Occipital lobe (tissue), 3 donors: ENCODE measurements at places on chromosomes 12 and 14. TPM values are rescaled to one million over a fixed set of nuclear protein-coding genes. Genes with fewer than 3 reads are reported as not detected.

Gene BAG5
- 46.6 TPM for total RNA-seq

- peak; percentile 67 for DNase-seq
These were observed 98.3 kb downstream of the LRRC74A start for GRCh38 chr14:76924371-76925096.

DNA sequence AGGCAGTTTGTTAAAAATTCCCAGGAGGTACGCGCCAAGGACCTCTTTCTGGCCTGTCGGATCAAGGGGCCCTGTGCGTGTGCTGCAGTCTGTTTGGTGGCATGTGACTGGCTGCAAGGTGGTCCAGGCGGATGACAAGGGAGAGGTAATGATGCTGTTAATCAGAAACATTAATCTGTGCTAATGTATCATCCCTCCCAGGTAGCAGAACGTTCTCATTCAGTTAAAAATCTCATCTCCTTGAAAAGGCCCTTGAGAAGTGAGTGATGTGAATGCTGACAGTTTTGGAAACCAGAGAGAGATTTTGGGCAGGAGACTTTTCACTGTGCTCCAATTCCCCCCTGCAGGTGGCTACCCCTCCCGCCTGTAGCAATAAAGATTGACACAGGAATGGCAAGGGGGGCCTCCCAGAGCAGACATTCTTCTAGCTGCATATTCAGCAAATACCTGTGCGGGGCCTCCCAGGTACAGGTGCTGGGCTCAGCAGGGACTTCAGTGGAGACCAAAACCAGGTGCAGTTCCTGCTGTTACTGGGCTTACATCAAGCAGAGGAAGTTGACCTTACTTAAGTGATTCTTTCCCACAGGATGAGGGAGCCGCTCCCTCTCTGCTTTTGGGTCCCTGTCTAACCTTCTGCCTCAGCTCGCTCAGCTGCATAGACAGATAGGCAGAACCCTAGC, 364.8 kb downstream of the CACNA1C start:
- DNase-seq: no peak

- DNase-seq: no peak
These were observed 4.1 kb downstream of the RTRAF start for GRCh38 chr14:51993285-51993920.

- no peak for DNase-seq
These were observed 689.5 kb downstream of the VRK1 start for GRCh38 chr14:97486601-97487120.
